Lung microvascular endothelial cell (primary cell): ENCODE measurements at places on chromosomes 7 and 10. TPM values are rescaled to one million over a fixed set of nuclear protein-coding genes. Genes with fewer than 3 reads are reported as not detected.

GRCh38 chr10:20956843-20957242, 59.7 kb upstream of the NEBL start:
- DNase-seq = no peak

DNA sequence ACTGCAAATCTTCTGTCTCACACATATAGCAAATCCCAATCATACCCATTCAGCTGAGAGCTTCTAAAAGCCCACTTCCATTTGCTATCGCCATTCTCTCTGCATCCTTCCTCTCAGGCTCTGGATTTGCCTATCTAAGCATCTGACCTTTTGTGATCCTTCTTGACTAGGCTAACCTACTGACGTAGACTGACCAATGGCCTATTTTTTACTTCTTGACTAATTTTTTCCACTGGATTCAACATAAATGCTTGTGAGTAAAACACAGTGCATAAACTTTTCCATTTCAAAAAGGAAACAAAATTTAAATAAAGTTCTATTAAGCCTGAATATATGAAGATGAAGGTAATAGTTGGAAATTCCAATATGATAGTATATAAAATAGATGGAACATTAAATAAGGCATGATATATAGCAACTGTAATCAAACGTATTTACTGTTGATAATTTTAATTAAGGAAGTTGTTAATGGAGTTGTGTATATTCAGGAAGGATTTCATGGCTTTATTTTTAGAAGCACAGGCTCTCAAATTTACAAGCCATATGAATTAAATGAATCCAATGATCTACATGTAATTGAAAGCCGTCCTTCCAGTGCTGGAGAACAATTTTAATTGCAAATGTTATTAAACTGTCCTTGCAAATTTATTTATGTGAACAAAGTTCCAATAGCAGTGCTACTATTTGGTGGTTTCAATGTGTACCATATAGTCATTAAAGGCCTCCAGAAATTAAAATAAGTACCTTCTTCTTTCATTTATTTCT, 918.4 kb downstream of the SORCS3 start:
- no peak for DNase-seq

- DNase-seq = no peak
These were observed 34.7 kb upstream of the MKLN1 start for GRCh38 chr7:131293018-131293417.

Gene SLC18A2
- under 0.01 TPM in 1 of 2 replicates, not detected in the other for total RNA-seq

DNA sequence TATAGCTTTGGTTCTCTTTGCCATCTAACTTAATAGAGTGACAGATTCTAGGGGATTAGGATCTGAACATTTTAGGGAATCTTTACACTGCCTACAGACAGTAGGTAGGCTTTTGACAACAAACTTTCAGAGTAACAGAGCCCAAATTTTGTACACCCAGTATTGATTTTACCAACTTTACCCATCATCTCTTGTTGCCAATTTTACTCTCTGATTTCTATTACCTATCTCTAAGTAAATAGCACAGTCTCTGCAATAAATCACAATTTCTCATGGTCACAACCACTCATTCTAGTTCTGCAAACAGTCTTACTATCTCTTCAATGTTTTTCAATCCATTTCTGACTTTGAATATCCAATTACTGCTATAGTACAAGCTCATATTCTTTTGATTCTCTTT, 1097.6 kb upstream of the PHF14 start:
- DNase-seq = no peak
